ENCODE measurements at places on chromosomes 1 and 21. TPM values are rescaled to one million over a fixed set of nuclear protein-coding genes. Genes with fewer than 3 reads are reported as not detected.

DNA sequence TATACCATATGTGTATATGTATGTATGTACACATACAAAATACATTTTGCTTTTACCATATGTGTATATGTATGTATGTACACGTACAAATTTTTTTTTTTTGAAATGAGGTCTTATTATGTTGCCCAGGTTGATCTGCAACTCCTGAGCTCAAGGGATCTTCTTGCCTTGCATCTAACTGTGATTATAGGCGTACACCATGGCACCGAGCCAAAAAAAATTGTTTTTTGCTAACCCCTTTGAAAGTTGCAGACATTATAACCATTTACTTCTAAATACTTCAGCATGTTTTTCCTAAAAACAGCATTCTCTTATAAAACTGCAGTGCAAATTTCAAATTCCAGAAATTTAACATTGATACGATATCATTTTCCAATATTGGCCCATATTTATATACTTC is 147.0 kb downstream of the POU2F1 start:
- no peak overlapping the region for H3K4me3 ChIP-seq
- H3K4me1 ChIP-seq = no peaks in the 10 kb centered on the region
- H3K36me3 ChIP-seq = no peaks in the 10 kb centered on the region
- no peak overlapping the region for H3K27ac ChIP-seq
- H3K27me3 ChIP-seq = no peaks in the 10 kb centered on the region

DNA sequence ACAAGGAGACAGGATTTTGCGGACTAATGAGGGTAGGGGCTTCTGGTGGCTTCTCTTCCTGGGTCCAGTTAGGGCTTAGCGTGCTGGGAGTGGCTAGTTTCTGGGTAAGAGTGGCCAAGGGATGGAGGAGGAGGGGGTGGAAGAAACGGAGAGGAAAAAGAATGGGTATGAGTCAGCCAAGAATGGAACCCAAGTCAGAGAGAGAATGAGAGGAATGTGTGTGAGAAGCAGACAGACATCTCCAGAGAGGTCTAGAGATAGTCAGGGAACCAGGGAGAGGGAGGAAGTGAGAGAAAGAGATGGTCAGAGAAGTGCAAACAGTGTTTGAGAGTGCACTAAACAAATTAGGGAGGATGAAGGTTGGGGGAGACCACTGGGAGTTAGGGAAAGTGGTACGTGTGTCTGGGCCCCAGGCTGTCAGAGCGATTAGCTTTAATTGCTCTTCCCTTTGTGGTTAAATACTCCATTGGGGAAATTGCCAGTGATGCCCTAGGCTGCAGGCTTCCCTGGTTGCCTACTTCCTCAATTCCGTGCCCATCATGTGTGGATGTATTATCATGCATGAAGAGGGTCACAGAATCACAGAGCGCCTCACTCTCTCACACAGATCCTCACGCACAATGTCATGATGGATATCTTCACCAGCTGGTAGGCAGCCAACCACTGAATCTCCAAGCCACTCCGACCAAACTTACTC is 1.4 kb downstream of the PEA15 start:
- peaks cover 44% of the 10 kb centered on the region for H3K36me3 ChIP-seq
- H3K27ac ChIP-seq = peak overlapping the region; percentile 93
- no peaks in the 10 kb centered on the region for H3K27me3 ChIP-seq
- peak overlapping the region; percentile 94 for H3K4me3 ChIP-seq

DNA sequence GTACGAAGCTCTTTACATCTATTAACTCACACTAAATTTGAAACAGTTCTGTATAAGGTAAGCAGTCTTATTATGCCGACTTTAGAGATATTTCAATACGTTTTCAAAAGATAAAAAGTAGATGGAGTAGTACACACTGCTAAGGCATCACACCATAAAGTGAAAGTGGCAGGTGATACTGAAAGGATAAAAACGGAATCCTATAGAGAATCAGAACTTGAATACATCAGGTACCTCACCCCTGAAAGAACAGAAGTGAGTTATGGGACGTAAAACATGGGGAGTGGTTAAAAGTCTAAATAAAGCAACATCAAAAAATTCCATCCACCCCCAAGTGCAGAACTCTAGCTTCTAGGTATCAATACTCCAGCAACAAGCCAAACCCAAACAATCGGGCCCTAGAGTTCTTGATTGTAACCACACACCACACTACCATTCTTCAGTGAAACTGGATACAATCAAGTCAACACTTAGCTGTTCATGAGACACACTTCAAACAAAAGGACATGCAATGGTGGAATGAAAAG is 142.6 kb downstream of the SMYD3 start:
- no peaks in the 10 kb centered on the region for H3K27me3 ChIP-seq
- no peak overlapping the region for H3K27ac ChIP-seq
- peaks cover 2% of the 10 kb centered on the region for H3K36me3 ChIP-seq
- DNase-seq = peak; percentile 56

DNA sequence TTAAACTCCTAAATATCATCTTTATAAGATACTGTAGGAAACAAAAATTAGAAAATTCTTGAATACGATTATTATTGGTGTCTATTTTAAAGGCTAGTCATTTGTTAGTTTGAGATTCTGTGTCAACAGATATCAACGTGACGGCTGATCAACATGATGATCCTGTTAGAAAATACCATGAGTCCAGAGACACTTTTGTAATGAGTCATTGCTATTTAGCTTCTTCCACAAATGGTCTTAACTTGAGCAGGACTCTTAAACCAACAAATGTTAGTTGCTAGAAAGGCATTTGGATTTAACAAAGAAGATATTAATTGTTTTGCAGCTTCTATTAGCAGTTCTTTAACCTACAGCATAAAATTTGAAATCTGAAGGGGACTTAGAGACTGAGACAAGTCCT is 131.2 kb downstream of the TGFB2 start:
- H3K4me3 ChIP-seq = no peak overlapping the region
- no peak for DNase-seq
- H3K27ac ChIP-seq = peak overlapping the region; percentile 82

- H3K27me3 ChIP-seq = no peaks in the 10 kb centered on the region
- no peak overlapping the region for H3K27ac ChIP-seq
- no peaks in the 10 kb centered on the region for H3K36me3 ChIP-seq
- H3K4me1 ChIP-seq = peaks cover 14% of the 10 kb centered on the region
- no peak overlapping the region for H3K4me3 ChIP-seq
Observed at GRCh38 chr1:91826649-91827048, 59.3 kb downstream of the TGFBR3 start.

- no peaks in the 10 kb centered on the region for H3K36me3 ChIP-seq
- no peaks in the 10 kb centered on the region for H3K27me3 ChIP-seq
- H3K4me3 ChIP-seq = no peak overlapping the region
- DNase-seq = peak; percentile 39
- H3K4me1 ChIP-seq = peaks cover 23% of the 10 kb centered on the region
Observed at GRCh38 chr21:45469273-45470086, 64.5 kb downstream of the COL18A1 start.

DNA sequence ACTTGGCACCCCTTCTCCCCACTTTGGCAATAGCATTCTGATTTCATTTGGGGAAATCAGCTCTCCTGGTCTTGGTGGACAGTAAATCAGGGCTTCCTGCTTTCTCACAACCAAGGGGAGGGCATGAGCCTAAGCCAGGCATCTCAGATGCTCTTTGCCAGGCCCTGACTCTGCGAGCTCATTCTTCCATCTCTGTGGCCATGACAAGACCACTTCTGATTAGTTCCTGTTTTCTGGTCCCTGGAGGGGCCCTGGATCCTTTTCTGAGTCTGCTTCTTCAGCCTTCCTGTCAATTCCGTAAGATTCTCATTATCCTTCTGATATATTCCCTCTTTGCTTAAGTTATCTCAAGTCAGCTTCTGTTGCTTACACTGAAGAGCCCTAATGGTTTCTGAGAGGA is 210.4 kb downstream of the HIVEP3 start:
- no peaks in the 10 kb centered on the region for H3K27me3 ChIP-seq
- H3K36me3 ChIP-seq = no peaks in the 10 kb centered on the region

DNA sequence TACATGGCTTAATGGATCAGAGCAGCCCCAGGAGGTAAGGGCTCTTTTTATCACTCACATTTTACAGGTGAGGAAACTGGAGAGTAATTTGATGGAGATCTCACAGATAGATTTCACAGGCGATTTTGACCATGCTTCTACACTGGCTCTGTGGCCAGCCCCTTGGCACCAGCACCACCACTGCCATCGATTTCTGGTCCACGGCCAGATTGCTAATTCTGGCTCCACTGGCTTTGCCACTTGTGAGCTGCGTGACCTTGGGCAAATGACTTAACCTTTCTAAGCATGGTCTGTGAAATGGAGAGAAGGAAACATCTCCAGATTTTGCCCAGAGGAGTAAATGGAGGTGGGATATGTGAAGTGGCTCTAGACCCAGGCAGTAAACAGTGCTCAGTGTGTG is 32.6 kb downstream of the KCNC4 start:
- peaks cover 12% of the 10 kb centered on the region for H3K27me3 ChIP-seq
- no peaks in the 10 kb centered on the region for H3K4me1 ChIP-seq
- no peak overlapping the region for H3K4me3 ChIP-seq
- no peak for DNase-seq
- no peak overlapping the region for H3K27ac ChIP-seq

DNA sequence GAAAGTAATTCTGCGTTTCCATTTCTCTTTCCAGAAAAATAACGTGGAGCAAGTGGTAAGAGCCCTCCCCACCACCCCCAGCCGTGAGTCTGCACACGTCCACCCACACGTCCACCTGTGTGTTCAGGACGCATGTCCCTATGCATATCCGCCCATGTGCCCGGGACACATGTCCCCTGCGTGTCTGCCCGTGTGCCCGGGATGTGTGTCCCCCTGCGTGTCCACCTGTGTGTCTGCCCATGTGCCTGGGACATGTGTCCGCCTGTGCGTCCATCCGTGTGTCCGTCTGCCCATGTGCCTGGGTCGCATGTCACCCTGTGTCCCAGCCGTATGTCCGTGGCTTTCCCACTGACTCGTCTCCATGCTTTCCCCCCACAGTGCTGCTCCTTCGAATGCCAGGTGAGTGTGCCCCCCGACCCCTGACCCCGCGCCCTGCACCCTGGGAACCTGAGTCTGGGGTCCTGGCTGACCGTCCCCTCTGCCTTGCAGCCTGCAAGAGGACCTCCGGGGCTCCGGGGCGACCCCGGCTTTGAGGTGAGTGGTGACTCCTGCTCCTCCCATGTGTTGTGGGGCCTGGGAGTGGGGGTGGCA is 5.6 kb downstream of the COL6A1 start:
- no peak overlapping the region for H3K27ac ChIP-seq
- H3K4me1 ChIP-seq = peaks cover 13% of the 10 kb centered on the region
- no peak overlapping the region for H3K4me3 ChIP-seq
- H3K36me3 ChIP-seq = peaks cover 83% of the 10 kb centered on the region

DNA sequence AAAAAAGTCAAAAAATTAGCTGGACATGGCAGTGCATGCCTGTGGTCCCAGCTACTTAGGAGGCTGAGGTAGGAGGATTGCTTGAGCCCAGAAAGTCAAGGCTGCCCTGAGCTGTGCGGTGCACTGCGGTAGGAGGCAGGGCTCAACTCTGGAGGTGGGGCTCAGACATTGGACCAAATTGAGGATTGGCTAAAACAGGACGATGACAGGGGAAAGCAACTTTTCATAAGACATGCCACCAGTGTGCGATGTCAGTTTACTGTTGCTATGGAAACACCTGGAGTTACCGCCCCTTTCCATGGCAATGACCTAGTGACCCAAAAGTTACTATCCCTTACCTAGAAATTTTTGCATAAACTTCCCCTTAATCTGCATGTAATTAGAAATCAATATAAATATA is 85.3 kb downstream of the DISP3 start:
- peaks cover 14% of the 10 kb centered on the region for H3K27me3 ChIP-seq
- H3K27ac ChIP-seq = no peak overlapping the region
- DNase-seq = no peak
- H3K4me3 ChIP-seq = no peak overlapping the region
- H3K4me1 ChIP-seq = no peaks in the 10 kb centered on the region

GRCh38 chr21:33372582-33372981 is 30.6 kb upstream of the IFNGR2 start:
- peaks cover 17% of the 10 kb centered on the region for H3K4me1 ChIP-seq
- no peak for DNase-seq
- no peaks in the 10 kb centered on the region for H3K36me3 ChIP-seq
- no peak overlapping the region for H3K27ac ChIP-seq
- H3K4me3 ChIP-seq = no peak overlapping the region

DNA sequence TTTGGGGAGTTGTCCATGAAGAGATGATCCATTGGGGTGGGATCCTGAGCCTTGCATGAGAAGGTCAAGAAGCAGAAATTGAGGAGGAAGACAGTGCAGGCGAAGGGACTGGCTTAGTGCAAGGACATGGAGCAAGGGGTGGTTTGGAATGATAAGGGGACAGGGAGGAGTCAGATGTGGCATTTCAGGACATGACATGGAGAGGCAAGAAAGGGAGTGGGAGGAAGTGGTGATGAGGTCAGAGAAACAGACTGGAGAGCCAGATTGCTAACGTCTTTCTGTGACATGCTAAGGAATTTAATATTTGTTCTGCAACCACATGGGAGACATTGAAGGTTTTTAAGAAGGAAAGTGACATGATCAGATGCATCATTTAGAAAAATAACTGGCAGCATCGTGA is 346.8 kb upstream of the FMN2 start:
- H3K36me3 ChIP-seq = no peaks in the 10 kb centered on the region
- no peak overlapping the region for H3K27ac ChIP-seq
- no peaks in the 10 kb centered on the region for H3K4me1 ChIP-seq
- no peak for DNase-seq

The MT1HL1 gene
- total RNA-seq = not detected

The ZNF648 gene
- total RNA-seq = not detected

The LCE3D gene
- total RNA-seq = not detected

The AVPR1B gene
- total RNA-seq = not detected
